ENCODE measurements at places on chromosomes 7 and 10.

- DNase-seq: no peak
Measured at GRCh38 chr10:13615650-13616300, 29.0 kb downstream of the PRPF18 start.

DNA sequence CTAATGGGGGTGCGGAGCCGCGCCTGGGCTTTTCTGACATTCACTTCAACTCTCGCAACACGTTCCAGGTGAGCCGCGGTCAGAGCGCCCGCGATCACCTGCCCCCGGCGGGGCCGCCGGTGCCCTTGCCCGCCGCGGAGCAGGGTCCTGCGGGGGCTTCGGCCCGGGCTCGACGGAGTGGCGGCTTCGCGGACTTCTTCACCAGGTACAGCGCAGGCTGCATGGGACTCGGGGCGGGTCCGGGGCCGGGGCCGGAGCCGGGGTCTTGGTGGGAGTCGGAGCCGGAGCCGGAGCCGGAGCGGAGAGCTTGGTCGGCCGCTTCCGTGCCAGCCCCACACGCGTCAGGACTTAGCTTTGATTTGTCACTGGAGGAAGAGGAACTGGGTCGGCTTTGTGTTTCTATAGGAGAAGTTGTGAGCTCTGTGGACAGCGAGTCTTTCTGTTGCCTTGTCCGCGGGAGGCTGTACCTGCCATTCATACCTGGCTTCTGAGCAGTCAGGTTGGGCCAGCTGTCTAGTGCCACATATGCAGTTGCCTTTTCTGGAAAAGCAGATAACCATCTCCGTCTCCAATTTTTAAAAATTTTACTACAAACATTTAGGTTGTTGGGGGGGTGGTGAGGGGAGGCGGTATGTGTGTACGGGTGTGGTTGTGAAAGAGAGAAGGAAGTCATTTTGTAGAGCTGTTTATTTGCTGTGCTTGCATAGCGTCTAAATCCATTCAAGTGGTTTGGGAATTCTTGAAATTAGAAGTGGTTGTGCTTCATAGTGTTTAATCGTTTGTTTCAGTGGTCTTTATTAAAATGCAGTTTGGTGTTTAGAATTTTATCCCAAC, 1.3 kb downstream of the TBC1D12 start:
- peak; percentile 68 for DNase-seq

DNA sequence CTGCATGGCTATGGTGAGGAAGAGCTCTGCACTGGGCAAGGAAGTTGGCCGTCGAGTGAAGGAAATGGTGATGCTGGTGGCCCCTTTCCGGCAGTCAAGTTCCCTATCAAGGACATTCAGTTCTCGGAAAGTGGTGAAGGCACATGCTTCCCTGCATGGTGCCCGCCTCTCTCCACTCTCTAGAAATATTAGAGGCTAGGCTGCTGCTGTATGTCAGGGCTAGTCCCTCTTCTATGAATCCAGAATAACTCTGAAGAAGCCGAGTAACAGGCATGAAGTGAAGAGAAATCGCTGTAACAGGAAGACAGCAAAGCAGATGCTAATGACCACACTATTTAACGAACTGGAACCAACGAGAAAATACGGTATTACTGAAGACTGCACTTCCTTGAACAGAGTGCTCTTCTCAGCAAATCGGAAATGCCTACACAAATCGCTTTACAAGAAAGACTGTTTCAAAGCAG, 5.4 kb downstream of the IDI1 start:
- no peak for DNase-seq

GRCh38 chr7:154832557-154833138, 170.3 kb downstream of the PAXIP1 start:
- DNase-seq: no peak

DNA sequence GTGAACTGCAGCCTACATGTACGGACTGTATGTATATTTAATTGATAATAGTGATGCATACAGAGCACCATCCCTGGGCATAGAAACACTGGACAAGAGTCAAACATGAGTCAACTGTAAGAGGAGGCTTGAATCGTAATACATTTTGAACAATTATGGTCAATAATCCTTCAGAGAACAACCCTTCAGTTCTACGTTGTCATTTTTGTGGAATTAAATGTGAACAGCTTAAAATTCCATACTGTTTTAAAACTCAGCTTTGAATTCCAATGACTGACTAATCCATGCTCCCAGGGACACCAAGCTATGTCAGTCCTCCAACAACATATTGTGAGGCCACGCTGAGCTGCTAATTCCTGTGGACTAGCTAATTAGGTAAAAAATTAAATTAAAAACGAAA, 41.5 kb upstream of the KMT2E start:
- no peak for DNase-seq

DNA sequence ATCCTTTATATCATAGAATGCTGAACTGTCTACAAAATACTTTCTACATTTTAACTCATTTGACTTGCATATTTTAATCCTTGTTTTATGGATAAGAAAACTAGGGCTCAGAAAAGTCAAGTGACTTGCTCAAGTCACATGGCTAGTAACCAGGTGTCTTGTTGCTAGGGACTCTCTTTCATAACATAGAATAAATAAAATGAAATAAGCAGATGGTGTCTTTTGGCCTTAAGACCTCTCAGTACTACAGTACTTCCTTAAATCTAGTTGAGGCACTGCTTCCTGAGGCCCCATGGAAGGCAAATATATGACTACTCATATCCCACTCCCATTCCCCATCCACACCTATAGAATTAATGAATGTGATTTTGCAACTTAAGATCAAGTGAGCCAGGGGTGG, 87.9 kb downstream of the CDK6 start:
- no peak for DNase-seq

- no peak for DNase-seq
Measured at GRCh38 chr7:81562581-81562980, 207.3 kb downstream of the HGF start.

GRCh38 chr10:102335184-102335583, 60.3 kb upstream of the NFKB2 start:
- DNase-seq: peak; percentile 74

DNA sequence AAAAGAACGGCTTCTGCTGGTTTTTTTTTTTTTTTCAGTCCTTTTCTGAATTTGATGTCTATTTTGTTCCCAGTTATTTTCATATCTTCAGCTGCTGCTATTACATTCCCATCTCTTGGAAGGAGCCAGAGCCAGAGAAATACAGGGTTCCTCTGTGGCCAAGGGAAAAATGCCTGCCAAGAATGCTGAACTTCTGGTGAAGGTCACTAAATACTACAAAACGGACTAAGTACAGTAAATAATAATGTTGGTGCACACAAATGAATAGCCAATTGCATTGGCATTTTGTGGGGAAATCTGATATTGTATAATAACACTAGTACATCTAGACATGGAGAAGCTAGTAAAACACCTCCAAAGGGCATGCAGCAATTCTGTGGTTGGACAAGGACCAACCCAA, 56.3 kb upstream of the ZEB1 start:
- DNase-seq: no peak

- no peak for DNase-seq
Measured at GRCh38 chr7:31564661-31565060, 50.8 kb downstream of the ITPRID1 start.

DNA sequence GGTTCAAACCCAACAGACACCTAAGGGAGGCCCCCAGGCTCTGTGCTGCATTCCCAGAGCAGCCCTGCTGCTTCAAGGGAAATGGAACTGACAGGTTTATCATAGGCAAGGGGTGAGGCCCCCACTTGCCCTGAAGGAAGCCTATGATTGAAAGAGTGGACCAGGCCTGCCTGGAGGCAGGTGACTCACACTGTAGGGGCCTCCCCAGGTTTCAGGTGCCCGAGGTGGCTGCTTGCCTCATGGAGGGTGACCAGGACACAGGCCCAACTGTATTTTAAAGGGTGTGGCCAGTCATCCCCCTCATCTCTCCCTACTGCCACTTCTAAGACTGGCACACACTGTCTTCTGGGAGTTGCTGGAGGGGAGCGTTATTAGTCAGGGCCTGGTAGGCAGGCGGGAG, 85.4 kb downstream of the ATXN7L1 start:
- DNase-seq: no peak

GRCh38 chr10:118107541-118107940, 60.8 kb upstream of the RAB11FIP2 start:
- DNase-seq: no peak

- no peak for DNase-seq
Measured at GRCh38 chr10:110531687-110532086, 34.0 kb downstream of the DUSP5 start.

DNA sequence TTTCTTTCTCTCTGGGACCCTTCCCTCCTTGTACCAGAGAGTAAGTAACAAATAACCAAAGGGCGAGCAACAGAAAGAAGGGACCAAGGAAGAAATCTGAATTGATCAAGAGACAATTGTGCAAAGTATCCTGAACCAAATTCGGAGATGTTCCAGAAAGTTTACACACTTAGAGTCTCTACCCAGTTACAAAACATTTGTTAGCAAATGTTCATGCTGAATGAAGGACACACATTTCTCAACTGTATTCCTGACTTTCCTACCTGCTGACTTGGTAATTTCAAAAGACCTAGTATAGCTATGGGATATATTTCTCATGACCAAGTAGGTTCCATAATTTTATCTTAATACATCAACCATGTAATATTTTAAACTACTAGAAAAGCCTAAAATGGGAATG, 37.4 kb downstream of the LYZL1 start:
- no peak for DNase-seq

DNA sequence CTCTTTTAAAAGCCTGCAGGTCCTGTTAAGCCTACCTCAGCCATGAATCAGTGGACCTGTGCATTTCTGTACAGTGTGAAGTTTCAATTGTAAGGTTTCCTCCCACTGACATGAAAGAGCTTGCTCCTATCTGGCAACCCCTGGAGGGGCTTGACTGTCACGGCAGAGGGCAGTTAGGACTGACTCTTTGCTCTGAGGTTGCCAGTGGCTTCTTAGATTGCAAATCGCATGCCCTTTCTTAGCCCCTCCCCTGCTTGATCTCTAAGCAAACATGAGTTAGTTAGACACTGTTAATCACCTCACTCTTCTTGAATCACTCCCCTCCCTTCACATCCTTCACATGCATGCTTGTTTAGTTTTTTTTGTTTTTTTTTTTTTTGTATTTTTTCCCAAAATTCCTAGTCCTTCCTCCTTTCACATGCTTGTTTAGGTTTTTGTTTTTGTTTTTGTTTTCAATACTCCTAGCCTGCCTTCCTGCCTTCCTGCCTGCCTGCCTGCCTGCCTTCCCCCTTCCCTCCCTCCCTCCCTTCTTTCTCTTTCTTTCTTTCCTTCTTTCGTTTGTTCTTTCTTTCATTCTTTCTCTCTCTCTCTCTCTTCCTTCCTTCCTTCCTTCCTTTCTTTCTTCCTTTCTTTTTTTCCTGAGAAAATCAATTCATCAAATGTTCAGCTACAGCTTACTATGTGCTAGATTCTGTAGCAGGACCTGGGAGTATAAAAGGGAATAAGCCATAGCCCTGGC, 6.0 kb upstream of the HIPK2 start:
- DNase-seq: no peak

DNA sequence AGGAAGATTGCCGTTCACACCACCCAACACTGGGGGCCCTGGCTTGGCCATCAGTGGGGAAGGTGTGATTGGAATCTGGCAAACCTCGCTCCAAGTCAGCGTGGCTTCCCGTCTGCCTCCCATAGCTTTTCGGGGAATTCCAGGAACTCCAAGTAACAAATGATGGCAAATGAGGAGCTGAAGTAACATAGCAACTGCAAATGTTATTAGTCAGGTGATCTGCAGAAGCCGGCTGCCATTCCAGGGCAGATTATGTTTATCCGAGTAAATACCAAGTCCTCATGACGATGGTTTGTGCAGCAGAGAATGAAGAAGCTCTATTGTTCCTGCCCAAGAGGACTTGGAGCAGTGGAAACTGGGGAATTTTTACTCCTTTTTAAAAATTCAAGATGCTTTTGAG, 270.5 kb upstream of the PODXL start:
- no peak for DNase-seq

GRCh38 chr10:62990126-62990525, 143.0 kb upstream of the NRBF2 start:
- DNase-seq: no peak

DNA sequence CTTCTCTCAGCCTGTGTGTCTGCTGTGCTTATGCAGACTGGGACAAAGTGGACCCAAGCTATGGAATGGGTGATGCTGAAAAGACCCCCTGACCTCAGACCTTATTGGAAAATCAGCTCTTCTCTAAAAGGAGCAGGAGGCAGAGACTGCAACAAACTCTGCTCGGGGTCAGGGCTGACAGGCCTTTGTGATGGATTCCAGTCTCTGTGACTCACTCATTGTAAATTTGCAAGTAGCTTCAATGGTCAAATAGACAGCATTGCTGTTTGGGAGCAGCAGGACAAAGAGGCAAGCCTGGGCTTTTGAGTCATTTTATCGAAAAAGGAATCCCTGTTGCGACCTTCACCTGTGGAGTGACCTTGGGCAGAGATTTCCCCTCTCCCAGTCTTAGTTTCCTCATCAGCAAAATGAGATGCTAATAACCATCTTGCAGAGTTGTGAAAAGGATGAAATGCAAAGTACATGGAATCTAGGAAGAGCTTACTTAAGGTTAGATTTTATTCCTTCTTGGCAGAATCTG, 26.1 kb upstream of the GPR26 start:
- DNase-seq: no peak

DNA sequence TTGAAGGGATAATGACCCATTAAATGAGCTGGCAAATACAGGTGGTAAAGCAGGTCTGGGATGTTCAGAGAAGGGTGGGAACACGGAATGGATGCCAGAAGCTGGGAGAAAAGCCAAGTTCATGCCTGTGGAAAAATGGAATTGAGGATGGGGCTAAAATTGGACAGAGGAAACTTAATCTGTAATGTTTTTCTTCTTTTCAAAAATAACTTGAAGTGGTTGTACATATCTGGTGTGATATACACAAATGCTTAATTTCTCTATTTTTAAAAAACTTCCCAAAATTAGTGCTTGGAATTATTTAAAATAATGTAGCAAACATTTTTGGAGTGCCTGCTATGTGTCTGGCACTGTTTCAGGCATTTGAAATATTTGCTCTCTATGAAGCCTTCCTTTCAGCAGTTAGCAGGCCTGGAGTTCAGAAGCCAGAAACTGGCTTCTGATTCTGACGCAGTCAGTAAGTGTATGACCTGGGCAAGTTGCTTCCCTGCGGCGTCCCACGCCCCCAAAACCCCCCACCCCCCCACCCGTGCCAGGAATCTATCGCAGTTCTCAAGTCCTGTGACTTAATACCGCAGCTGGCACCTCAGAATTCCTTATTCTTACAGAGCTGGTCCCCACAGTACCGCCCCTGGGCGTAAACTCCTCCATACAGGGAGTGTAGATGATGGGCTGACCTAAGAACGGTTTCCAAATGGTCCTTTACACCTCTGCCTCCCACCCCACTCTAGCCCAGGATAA, 828 bp upstream of the MALSU1 start:
- no peak for DNase-seq

DNA sequence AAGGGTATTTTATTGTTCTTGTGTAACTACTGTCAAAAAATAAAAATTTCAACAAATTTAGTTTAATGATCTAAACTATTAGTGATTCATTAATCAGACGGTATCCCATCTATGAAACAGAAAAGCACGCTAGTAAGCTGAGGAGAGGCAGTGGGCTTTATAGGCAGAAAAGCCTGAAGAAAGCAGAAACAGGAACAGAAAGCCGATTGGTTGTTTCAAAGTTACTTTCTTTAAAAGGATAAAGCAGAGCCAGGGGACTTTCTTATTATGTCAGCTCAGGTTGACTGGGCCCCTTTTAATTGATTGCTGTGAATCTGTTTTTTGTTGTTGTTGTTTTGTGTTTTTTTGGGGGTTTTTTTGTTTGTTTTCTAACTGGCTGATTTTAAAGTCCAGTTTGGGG, 105.5 kb downstream of the TES start:
- no peak for DNase-seq

GRCh38 chr7:33705333-33705833, 200.0 kb upstream of the BMPER start:
- no peak for DNase-seq

- no peak for DNase-seq
Measured at GRCh38 chr10:29621161-29621560, 13.6 kb downstream of the SVIL start.

GRCh38 chr7:82810558-82811259, 352.0 kb downstream of the PCLO start:
- DNase-seq: no peak
